ENCODE measurements at places on chromosomes 11 and 22.

DNA sequence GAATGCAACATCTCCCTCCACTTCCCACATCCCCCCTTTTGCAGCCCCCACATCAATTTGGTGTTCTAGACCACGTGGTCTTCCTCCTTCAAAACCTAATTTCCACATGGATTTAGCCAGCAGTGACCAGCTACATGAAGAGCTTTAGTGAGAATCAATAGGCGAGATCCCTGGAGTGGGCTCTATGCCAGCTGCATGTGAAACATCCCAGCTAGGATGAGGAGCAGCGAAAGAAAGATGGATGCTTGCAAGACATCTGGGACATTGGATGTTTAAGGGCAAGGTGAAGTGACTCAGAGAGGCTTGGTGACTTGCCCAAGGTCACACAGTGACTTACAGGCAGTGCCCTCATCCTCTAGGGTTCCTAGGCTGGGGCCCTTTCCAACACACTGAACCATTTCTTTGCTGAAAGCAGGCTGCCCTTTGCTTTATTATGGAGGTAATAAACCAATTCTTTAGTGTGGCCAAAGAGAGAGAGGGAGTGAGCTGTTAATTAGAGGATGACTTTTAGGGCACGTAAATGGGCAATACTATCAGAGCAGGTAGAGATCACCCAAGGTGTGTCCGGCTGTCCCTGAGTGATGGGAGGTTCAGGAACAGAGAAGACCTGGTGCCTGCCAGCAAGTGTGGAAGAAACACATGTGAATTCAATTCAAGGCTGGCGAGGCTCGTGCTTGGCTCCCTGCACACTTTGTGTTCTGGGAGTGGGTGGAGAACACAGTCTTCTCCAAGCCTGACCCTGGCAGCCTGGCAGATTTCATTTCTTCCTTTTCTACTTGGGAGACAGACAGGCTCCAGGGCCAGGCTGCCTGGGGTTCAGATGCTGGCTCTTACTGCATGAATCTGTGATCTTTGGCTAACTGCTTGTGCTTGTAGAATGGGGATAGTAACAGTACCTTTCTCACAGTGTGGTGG is 24.0 kb downstream of the TSPAN18 start:
- no peak for DNase-seq

DNA sequence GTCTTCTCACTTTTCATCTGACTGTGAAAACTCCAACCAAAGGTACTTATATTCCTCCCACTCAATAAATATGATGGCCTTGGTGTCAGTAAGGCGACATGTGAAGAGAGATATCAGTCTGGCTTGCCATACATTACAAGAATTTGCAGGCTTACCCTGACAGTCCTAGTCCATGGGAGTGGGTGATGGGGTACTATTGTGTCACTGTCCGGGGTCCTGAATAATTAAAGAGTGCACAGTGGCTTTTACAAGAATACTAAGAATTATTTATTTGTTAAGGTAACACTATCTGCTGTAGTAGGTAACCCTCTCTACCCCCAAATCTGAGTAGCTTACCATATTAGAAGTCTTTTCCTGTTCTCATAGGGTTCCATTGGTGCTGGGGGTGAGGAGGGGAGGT is 23.1 kb upstream of the IZUMO1R start:
- no peak for DNase-seq

DNA sequence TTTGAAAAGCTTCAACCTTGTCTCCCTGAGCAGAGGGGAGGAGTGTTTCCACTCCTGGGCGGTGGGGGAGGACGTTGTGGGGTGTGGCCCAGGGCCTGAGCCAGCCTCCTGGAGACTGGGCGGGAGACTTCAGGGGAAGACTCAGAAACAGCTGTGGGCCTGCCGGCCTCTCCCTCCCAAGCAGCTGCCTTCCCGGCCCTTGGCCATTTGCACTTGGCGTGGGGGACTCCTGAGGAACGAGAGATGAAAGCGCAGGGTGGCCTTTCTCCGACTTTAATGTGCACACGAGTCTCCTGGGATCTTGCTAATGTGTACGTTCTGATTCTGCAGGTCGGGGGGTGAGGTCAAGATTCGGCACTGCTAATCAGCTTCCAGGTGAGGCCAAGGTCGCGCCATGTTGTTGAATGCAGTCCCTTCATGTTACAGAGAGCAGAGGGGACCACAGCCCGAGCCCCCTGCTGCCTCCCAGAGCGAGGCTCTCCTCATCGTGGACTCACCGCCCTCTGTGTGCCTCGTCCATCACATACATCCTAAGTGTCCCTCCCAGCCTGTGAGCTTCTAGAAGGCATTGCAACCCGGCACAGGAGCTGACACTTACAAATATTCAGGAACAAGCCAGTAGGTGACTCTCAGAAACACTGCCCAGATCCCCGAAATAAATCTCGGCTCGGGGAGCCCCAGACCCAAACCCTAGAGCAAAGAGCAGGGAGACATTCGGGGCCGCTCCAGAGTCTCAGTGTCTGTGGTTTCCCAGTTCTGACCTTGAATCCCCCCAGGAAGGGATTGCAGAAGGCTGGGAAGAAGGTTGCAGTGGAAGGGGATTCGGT is 7.7 kb downstream of the LIF start:
- no peak for DNase-seq

DNA sequence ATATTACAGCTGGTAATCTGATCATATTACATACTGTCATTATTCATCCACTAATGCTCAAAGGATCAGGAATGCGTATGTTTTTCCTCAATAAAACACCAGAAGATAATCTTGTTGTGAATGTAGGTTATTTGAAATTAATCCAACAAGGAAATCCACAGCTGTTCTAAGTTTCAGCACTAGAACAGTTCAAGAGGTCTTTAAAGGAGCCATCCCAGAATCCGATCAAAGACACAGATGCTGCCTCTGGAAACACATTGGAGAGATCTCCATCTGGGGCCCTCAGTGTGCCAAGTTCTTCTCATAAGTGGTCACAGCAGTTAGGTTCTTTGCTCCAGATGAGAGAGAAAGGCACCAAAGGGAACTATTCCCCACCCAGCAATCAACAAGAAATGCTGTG is 1955.1 kb upstream of the RAG2 start:
- DNase-seq: no peak

DNA sequence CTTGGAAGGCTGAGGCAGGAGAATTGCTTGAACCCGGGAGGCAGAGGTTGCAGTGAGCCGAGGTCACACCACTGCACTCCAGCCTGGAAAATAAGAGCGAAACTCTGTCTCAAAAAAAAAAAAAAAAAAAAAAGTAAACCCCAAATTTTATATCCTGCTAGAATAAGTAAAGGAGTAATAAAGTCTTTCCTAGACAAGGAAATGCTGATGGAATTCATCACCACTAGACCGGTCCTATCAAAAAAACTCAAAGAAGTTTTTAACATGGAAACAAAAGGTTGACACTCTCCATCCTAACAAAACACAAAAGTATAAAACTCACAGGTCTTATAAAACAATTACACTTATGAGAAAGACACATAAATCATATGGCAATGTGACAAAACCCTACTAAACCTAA is 213.9 kb downstream of the SBF2 start:
- no peak for DNase-seq

DNA sequence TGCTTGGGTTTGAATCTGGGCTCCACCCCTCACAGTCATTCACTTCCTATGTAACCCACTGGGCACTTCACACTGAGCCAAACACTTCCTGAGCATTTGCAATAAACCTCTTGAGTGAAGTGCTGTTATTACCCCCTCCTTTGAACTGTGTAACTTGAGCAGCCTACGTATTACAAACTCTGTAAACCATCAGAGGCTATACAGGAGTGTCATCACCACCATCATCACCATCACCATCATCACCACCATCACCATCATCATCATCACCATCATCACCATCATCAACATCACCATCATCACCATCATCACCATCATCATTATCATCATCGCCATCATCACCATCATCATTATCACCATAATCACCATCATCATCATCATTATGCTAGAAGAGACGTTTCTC is 18.4 kb downstream of the RTL6 start:
- DNase-seq: no peak

DNA sequence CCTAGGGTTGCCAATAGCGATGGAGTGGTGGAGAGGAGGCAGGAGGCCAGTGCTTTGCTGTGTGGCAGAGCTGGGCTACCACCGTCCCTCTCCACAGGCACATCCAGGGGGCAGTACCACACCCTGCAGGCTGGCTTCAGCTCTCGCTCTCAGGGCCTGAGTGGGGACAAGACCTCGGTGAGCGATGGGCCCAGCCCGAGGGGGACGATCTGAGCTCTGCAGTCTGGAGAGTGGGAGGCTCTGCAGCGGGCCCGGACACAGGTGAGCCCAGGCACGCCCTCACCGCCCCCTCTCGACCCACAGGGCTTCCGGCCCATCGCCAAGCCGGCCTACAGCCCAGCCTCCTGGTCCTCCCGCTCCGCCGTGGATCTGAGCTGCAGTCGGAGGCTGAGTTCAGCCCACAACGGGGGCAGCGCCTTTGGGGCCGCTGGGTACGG is 2.5 kb downstream of the PKP3 start:
- DNase-seq: no peak
